ENCODE measurements at places on chromosomes 4 and X.

- DNase-seq, result no peak
These were observed 68.6 kb downstream of the CDS1 start for GRCh38 chr4:84651499-84651898.

DNA sequence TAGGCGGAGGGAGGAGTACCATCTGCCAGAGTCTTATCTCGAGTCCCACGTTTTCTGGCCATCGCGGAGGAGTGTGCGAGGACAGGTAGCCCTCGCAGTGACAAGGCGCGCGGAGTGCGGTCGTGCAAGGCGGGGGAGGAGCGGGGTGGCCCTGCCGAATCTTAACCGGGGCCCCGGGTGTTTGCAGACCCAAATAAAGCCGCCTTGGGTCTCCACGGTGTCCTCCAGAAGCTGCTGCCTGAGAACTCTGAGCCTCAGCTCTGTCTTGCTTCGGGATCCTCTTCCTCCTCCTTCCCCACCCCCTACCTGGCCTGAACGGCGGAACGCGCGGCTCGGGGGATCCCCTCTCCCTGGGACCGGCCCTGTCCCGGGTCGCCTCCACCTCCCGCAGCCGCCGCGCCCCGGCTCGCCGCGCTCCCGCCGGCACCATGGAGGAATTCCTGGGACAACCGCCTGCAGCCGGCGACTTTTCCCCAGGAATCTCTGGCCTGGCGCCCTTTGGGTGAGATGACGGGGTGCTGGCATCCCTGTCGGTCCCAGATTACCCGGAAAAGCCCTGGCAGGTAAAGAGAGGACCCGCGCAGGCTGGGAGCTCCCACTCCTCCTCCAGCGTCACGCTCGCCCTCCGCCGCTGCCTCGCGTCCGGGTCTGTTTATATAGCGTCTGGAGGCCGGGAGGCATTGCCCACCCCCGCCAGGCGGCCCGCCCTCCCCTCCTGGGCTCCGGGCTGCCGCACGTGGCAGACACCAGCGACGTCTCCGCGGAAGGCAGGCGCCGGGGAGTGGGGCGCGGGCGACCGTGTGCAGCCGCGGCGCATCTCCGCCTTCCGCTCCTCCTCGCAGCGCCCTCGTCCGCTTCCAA lies at the start of gene GALNTL6:
Gene GALNTL6 (plus strand): TSS at position 740 of the 861 bp plus-strand sequence.
- DNase-seq, result no peak

DNA sequence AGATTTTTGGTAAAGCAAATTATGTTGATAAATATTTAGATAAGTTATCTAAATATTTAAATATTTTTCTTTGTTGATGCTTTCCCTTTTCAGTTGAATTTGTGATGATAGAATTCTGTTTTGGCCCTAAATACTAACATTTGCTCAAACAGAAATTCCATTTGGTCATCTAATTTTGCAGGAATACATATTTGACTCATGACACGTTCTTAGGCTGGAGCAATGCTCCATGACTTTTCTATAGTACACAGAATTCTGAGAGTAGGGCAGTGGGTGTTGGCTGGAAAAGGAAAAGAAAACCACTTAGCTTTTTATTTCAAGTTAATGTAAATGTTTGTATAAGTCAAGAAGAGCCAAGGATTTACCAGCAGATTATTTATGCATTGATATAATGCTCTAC lies 58.6 kb upstream of the GK2 start:
- DNase-seq, result no peak

- no peak for DNase-seq
These were observed 59.2 kb downstream of the SHROOM3 start for GRCh38 chr4:76494243-76494642.

DNA sequence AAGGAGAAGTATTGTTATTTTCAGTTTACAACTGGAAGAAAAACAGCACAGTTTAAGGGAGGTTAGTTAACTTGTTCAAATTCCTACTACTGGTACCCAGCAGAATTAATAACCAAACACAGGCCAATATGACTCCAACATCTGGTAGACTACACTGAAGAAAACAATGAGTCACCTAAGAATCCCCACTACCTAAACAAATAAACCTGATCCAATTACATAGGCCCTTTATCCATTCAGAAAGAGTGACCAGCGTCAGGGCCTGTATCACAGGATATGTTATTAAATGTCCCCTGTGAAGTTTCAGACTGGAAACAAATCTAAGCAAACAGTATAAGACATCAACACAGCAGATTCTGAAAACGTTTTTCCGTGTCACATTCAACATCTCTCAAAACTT lies 492.5 kb upstream of the INTU start:
- DNase-seq, result no peak

GRCh38 chr4:155134136-155134535 lies 74.3 kb upstream of the NPY2R start:
- DNase-seq, result no peak

DNA sequence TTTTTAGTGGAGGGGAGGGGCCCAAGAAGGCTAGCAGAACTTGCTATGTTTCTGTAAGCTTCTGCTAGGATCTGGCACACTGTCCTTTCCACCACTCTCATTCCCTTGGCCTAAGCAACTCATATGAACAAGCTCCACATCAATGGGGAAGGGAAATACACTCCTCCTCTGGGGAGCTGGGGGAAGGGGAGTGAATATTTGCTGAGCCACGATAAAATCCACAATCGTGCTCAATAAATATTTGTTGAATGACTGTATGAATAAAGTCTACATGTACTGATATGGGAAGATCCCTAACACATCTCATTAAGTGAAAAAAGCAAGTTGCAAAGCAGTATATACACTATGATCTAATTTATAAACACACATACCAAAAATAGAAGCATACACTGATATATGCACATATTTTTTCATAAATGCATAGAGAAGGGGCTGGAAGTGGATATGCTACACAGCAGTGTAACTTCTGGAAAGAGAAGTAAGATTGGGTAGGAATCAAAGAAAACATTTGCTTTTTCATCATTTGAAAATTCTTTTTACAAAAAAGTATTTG lies 95.8 kb upstream of the EFHC2 start:
- DNase-seq, result no peak

DNA sequence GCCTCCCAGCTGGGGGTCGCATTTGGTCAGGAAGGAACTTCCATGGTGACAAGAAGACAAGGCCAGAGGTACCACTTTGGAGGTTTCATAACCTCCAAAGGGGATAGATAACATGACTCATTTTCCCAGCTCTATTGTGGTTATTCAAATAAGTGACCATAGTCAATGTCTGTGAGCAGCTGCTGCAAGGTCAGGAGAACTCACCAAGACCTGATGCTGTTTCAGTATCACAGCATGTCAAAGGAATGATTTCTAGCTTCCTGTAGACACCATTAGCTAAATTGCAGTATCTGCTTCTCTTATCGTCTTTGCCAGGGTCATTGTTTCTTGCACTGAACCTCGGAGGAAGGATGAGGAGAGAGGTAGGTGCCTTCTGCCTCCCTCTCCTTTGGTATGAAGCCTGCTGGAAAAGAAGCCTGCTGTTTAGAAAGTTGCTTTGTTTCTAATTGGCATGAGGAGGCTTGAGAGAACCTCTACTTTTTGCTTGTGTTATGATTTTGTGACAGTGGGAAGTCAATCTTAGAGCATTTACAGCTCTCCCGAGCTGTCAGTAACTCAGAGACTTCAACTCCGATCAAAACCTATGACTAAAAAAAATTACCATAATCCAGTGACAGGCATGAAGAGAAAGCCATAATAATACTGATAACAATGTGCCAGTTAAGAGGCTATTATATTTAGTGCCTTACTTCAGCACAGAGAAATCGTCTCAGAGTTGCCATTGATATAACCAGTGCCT lies 38.0 kb upstream of the GATB start:
- DNase-seq, result no peak

DNA sequence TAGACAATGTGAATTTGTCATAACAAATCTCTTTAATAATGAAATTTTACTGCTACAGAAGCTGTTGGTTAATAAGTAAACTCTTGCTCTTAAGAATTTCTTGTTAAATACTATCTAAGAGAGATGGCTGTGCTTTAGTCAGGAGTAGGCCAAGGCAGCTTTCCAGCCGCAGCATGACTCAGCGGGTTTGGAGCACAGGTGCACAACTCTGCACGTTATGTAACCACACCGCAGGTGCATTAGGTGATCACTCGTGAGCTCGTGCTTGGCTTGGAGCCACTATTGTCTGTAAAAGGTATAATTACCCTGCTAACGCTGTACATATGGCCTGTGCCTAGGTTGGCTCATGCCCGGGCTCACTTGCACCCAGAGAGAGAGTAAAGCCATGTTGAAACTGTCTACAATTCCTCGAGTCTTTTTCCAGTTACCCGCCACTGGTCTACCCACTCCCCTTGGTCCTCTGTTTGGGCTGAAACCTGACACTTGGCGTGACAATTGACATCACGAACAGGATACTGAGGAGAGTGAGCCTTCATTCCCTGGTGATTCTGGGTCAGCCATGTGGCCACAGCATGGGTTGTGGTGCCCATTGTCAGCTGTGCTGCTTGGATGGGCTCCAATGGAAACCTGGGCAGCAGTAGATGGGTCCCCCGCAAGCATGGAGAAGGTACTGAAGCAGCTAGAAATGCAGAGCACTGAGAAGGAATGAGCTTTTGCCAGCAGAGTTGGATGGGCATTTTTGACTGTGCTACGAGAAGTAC lies 18.4 kb upstream of the ANAPC4 start:
- peak; percentile 32 for DNase-seq

DNA sequence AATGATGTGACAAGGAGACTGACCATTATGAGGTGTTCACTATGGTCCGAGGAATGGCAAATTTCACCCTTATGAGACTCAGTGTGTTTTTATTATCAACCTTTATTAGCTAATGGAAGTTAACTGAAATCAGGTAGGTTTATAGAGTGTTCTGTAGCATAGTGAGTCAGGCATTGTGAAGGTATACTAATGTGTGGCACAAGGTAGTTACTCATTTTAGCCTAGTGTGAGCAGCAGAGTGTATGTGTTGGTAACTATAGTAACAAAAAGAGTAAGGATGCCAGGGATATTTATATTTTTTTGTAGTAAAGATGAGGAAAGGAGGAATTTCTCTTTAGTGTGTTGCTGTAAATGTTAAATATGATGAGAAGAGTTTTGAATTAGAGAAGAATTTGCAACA lies 12.0 kb downstream of the PDLIM5 start:
- DNase-seq, result no peak

DNA sequence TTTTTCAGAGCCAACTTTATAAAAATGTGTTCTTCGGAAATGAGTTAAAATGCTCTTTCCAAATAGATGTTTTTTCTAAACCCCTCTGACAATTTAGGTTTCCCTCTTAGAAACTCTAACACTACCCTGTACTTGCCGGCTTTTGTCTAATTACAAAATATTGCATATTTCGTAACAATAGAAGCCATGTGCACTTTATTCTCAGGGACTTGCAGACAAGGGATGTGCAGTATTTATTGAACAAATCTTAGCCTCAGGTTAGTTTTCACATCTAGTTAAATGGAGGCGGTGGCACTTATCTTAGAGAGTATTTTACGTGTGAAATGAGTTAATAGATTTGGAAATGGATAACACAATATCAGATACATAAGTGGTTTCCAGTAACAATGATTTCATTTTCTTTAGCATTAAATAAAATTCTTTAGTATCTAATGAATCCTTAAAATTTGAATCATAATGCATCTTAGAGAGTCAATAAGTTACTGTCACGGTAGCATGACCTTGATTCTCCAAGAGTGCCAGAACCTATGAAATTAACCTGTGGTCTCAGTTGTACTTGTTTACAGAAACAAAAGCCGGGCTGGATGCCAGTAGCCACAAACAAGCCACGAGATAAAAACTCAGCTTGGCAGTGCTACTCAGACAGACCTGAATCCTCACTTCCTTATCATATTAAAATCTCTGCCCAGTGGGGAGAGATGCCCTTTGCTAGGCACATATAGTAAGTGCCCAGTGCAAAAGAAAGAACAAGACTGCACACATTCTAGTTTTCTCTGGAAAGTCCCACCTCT lies 772 bp upstream of the PABPC4L start:
- peak; percentile 34 for DNase-seq

DNA sequence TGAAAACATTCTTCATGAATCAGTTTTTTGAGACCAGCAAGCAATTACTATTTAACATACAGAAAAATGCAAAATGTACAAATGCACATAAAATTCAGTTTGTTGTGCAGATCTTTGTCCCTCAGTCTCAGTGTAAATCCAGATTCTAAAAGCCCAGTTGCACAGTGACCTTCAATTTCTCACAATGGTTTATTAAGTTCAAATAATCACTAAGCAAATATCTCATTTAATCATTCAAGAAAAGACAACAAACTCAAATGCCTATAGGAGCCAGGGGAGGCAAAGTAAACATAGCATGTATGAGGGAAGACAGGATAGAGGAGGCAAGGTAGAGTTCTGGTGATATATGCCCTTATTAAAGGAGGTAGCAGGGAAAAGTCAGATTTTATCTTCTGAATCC lies 82.8 kb downstream of the PPP3CA start:
- no peak for DNase-seq

- DNase-seq, result no peak
These were observed 142.0 kb downstream of the HNRNPD start for GRCh38 chr4:82231806-82232205.

DNA sequence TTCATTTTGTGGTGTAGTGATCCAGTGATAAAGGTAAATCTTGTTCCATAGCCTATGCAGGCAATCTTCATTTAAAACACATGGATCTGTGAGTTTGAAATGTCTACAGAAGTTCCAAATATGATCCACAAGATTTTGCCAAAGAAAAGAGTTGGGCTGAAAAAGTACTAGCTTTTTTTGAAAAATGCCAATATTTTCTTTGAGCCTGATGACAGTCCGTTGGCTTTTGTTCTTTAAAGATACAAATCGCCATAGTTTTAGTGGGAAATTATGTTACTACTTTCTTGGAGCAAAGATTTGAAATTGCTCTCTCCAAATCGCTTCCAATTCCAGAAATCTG lies 71.5 kb downstream of the HPGD start:
- DNase-seq, result no peak

DNA sequence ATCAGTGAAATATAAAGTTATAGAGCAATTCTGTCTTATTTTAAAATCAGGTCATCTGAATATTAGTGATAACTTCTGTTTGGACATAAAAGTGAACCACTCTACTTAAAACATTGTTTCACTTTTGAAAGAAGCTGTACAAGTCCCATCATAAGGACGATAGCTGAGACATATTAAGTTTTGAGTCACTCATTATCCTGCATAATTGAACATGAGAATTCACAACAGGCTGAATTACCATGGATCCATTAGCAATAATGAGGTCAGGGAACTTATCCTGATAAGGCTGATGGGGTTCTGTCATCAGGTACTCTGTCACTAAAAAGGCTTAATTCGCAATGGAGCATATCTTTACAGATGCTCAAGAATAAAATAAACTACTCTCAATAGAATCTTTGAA lies 80.4 kb downstream of the REELD1 start:
- no peak for DNase-seq

- no peak for DNase-seq
These were observed 46.2 kb upstream of the MID1IP1 start for GRCh38 chrX:38754818-38755718.

DNA sequence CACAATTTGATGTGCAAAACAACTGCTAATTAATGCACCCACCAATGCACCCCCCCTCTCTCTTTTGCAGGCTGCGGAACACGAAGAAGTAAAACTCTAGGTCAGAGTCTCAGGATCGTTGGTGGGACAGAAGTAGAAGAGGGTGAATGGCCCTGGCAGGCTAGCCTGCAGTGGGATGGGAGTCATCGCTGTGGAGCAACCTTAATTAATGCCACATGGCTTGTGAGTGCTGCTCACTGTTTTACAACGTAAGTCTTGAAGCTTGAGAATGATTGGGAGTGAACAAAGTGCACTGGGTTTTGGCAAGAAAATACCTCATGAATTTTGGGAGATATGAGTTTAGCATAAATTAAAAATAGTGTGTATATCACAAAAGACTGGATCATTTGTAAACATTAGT lies 28.9 kb downstream of the TMPRSS11E start:
- no peak for DNase-seq

GRCh38 chr4:143089291-143089690 lies 95.4 kb upstream of the USP38 start:
- DNase-seq, result no peak

GRCh38 chrX:13319953-13320352 lies at the start of gene ATXN3L:
TSS of gene ATXN3L (minus strand) at chrX:13320053. CDS start at chrX:13319934, 119 bp downstream.
- no peak for DNase-seq
